Stimulated activated naive CD4-positive, alpha-beta T cell (primary cell): ENCODE measurements at places on chromosomes 1 and 21.

DNA sequence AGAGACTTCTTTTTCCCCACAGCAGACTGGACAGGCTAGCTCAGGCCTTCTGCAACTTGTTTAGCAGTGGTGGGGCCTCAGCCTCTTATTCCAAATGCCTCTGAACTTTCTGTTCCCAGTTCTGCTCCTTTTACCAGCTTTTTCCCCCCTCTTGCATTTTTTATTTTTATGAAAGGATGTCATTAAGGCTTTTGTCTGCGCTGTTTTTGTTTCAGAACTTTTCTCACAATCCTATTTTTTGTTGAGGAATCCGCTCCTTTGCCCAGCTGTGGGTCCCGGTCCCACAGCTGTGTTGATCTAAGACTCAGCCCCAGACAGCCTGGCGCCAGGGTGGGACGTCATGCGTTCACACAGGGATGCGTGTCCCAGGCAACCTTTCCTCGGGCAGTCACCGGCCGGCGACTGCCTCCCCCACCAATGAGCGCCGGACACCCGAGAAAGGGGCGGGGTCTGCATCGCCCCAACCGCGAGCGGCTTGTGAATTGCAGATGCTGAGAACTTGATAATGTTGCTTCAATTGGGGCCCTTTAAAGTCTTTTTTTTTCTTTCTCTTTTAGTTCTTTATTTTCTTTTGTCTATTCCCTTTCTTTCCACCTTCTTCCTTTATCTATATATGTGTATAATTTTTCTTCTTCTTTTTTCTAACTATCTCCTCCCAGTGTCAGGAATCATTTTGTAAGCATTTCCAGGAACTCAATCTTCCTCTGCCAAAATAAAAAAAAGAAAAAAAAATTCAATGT, 3.0 kb upstream of the ID3 start:
- no peak for DNase-seq

DNA sequence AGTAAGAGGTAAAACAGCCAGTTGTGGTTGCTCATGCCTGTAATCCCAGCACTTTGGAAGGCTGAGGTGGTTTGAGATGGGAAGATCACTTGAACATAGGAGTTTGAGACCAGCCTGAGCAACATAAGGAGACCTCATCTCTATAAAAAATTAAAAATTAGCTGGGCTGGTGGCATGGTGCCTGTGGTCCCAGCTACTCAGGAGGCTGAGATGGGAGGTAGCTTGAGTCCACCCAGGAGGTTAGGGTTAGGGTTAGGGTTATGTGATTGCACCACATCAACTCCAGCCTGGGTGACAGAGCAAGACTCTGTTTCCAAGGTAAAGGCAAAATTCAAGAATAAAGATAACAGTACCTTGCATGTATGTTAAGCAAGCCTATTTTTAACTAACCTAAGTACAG, 3.5 kb downstream of the SAMSN1 start:
- DNase-seq = no peak

DNA sequence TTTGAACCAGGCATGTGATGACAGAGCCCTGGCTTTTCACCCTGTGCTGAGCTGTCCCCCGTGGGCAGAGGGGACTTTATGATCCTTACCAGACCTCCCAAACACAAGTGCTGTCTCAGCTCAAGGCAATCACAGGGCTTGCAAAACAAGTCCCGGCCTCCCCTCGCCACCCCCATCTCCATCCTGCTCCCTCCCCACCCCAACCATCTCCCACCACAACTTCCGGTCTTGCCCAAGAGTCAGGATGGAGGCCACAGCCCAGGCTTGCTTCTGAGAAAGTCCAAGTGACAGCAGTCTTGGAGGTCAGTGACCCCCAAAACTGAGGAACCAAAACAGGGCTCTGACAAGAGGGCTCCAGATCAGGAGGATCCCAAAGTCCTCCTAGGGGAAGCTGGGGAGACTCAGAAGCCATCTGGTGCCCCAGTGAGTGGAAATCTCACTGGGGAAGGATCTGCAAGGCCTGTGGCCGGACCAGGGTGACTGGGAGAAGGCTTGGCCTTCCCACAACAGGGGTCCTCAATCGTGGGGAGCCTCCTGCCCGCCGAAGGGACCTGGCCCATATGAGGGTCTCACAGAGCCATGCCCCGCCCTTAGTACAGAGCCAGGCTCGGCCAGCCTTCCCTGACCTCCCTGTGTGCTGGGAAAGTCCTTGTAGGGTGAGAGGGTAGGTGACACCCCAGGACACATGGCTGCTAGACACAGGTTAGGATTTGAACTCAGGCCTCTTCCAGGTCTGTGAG, 4.5 kb upstream of the SDC3 start:
- no peak for DNase-seq

GRCh38 chr1:20479840-20480239, 6.2 kb downstream of the CAMK2N1 start:
- no peak for DNase-seq

GRCh38 chr1:34852677-34853217, 6.8 kb downstream of the SMIM12 start:
- peak; percentile 86 for DNase-seq

DNA sequence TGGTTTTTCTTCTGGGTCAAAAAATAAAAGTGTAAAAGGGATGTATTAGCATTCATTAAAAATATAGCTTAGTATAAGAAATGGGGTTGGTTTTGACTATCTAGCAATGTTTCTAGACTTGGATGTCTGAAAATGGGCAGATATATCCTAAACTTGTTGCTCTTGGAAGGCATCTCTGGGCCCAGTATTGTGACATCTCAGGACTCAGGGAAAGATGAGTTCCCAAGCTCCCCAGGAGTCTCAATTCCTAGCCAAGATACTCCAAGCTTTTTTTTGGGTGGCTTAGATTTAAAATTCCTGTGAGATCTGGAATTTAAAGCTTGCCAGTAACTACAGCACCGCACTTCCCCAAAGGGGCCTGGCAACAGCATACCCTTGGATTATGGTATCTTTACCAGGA, 11.5 kb upstream of the HSD17B7 start:
- no peak for DNase-seq

GRCh38 chr21:35637431-35637830, 422.9 kb downstream of the SETD4 start:
- DNase-seq = no peak
